ENCODE measurements at places on chromosomes 7 and 10. TPM values are rescaled to one million over a fixed set of nuclear protein-coding genes. Genes with fewer than 3 reads are reported as not detected.

Gene RASA4B
- 7.5 TPM for total RNA-seq

GRCh38 chr10:30392564-30392990 lies 41.4 kb upstream of the MAP3K8 start:
- DNase-seq, result peak; percentile 78

Gene ZNF736
- 3.8 TPM for total RNA-seq

Gene CDK14
- 23.9 TPM for total RNA-seq

DNA sequence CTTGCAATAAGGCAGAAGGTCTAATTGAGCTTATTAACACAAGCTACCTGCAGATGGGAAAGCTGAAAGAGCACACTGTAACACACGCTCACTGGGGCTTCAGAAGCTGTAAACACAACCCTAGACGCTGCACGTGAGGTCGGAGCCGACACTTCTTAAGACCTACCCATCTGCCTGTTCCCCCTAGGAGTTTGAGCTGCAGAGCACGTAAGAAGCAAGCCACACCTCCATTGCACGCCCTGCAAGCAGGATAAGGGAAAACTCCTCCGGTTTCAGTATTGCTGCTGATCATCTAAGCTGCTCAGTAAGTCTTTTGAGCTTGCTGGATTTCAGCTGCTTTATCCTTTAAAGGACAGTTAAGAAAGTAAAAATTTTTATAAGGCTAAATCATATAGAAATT lies 244.0 kb upstream of the ZWINT start:
- DNase-seq, result no peak

- no peak for DNase-seq
Measured at GRCh38 chr7:135260930-135261721, 27.5 kb downstream of the STRA8 start.

DNA sequence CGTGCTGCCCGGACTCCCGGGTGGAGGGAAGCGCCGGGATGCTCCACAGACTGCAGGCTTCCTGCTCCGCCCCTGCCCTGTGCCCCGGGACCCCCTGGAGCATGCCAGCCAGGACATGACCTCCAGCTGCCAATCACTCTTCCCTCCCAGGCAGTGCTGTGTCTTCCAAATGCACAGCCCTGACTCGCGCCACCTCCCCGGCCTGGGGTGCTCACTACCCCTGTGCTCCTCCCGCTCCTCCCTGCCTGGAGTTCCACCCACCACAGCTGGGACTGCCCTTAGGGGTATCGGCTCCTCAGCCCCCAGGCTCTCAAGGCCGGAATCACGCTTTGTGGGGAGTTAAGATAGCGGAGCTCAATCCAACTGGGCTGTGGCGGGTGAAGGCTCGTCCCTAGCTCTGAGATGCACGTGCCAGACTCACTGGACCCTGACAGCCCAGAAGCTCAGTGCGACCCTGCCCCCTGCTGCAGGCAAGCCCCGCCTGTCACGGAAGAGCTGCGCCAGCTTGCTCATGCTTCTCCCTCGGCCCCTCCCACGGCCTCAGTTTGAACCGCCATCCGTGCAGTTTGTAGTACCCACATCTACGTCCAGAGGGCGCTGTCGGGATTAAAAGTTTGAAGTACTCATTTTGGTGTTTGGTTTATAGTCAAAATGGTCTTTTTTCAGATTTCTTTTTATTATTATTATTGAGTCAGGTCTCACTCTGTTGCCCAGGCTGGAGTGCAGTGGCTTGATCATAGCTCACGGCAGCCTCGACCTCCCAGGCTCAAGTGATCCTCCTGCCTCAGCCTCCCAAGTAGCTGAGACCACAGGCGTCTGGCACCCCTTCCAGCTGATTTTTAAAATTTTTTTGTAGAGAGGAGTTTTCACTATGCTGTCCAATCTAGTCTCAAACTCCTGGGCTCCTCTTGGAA lies 142.5 kb upstream of the TCERG1L start:
- peak; percentile 71 for DNase-seq

Data from left ventricle myocardium superior (tissue), 1 donor.